ENCODE measurements at places on chromosomes 6 and 20. TPM values are rescaled to one million over a fixed set of nuclear protein-coding genes. Genes with fewer than 3 reads are reported as not detected.

DNA sequence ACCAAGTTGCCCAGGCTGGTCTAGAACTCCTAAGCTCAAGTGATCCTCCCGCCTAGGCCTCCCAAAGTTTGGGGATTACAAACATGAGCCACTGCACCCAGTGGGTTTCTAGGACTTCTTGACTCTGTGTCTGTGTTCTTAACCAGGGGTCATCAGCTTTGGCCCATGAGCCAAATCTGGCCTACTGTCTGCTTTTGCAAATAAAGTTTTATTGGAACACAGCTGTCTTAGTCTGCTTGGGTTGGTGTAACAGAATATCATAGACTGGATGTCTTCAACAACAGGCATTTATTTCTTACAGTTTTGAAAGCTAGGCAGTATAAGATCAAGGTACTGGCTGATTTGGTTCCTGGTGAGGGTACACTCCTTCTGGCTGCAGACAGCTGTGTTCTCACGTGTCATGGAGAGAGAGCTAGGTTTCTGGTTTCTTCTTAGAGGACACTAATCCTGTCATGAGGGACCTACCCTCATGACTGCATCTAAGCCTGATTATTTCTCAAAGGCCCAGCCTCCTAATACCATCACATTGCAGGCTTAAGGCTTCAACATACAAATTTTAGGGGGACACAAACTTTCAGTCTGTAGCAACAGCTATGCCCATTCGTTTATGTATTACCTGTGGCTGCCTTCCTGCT, 23.3 kb downstream of the ARFGEF2 start:
- DNase-seq: no peak

DNA sequence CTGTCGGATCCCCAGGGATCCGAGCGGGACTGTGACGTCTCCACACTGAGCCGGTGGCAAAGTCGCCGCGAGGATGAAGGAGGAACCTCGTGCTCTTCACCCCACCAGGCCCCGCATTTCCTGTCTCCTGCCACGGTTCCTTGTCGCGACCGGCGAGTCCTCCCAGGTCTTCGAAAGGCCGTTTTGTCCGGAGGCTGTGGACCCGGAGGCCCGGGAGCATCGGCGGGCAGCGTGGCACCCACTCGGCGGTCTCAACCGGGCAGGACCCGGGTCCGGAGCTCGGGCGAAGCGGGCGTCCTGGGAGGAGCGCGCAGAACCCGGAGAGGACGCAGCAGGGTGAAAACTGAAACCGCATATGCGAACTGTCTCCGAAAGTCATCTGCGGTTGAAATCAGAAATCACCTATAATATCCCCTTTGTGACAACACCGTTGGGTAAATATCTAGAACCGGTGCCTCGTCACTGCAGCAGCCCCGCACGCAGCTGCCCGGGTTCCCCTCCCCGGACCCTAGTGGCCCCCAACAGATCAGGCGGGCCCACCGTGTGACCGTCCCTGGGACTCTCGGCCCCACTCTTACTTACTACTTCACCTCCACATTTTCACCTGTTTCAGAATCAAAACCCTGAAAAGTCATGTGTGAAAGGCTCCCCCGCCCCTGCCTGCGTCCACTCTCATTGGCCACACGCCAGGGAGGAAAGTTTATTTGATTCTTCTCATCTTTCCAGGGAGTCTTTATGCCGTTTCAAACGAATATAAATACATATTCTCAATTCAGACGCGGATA, 3.1 kb upstream of the ULBP2 start:
- DNase-seq: peak; percentile 62

- DNase-seq: no peak
These were observed 32.1 kb downstream of the PRSS16 start for GRCh38 chr6:27279513-27280063.

DNA sequence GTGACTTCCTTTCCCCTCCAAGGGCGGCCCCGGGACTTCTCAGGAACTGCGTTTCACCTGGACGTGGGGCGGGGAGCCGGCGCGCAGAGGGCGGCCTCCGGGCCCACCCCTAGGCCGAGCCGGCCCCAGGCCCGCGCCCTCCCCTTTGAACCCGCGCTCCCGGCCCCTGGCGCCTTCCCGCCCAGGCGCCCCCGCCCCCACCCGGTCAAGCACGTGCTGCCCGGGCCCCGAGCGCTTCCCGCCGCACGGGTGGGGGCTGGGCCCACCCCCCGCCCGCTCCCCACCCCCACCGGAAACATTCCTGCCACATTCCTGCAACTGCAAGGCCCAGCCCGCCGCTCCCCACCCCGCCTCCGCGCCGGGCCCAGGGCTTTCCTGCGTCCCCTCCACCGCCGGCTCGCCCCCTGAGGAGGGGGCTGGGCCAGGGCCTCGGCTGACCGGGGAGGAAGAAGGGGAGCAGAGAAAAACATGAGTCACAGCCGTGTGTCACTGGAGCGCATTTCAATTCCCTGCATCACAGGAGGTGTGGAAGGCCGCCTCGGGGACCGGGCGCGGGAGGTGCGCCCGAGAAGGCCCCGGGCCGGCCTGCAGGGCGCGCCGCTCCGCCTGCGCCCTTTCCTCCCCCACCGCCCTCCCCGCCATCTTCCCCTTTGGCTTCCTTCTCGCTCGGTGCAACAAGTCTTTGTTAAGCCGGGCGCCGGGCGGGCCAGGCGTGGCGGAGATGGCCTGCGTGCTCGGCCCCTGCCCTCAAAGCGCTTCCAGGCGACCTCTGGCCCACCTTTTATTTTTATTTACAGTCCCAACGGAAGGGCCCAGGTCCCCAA, 1.2 kb upstream of the HMGA1 start:
- DNase-seq: peak; percentile 81

The ADGRF1 gene
- total RNA-seq: not detected

DNA sequence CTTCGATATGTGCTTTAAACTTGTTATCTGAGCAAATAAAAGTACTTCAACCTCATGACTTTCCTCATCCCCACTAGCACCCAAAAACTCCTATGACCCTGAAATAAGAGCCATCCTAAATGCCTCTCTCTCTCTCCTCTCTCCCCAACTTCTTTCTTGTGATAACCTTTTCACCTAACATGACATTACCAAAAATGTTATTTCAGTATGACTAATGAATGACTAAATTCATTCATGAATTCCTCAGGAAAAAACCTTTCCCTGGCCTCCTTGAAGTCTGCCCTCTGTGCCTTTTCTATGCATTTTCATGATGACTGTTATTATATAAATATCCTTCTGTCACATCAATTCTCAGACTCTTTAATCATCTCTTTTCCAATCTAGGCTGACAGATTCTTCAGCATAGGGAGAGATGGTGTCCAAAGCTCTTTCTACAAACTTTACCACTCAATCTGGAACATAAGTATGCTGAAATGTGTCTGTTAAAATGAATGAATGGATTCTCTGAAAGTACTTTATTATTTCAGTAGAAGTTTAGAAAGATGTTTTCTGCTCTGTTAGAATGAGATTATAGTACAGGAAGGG, 114.3 kb upstream of the GGTLC1 start:
- no peak for DNase-seq

DNA sequence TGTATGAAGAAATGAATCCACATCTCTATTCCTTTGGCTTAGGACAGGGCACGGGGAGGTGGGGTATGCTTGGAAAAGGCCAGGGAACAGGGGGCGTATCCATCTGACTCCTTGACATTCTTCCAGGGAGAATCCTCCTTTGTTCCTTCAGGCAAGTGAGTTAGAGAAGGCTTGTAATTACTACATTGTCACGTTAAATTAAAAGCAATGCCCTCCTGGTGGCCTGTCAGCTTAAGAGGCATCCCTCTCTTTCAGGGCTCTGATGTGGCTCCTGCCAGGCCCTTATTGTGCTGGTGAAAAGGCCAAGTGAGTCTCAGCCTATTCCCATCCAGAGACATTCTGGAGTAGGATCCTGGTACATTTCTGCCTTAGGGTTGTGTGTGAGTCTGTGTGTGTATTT, 128.3 kb downstream of the FOXA2 start:
- DNase-seq: no peak

The NFATC2 gene
- 35.8 TPM for total RNA-seq
